ENCODE measurements at places on chromosomes 6 and 20.

GRCh38 chr6:33206027-33206863, 1.8 kb downstream of the HSD17B8 start:
- no peak for DNase-seq

- no peak for DNase-seq
Observed at GRCh38 chr20:25247000-25247517, 826 bp upstream of the PYGB start.

DNA sequence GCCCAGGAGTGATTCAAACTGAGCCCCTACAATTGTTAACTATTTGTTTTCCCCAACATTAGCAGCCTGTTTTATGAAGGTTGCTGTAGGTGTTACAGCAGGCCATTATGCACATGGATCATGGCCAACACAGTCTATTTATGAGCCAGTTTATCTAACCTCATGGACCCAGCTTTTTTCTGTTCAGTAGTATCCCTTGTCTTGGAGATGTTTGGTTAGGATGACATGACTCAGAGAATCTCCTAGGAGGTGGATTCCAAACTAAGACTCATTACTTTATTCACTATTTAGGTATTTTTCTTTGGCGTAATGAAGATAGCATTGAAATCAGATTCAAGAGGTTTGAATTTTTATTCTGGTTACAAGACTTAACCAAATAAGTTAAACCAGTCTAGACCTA, 62.8 kb upstream of the TFB1M start:
- no peak for DNase-seq

DNA sequence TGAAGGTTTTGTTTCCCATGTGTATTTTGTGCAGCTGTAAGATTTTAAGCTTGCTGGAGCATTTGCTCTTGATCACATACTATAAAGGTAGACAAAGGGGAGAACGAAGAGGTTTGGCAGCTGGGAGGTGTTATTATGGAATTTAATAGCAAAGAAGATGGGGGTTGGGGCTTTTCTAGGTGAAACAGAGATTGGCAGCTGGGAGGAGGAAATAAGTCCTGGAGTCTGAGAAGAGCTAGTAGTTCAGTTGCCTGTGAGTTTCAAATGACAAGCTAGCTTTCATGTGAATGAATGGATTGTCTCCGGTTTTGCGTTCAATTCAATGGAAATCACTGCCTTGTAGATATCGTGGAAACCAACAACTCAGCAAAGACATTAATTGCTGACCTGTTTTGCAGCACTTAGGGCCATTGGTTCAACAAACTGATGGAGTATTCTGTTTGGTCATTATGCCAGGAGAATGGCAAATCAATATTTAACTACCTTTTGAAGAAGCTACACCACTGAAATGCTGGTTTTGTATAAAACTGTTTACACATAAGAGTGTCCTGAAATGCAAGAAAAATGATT, 38.1 kb upstream of the FLRT3 start:
- DNase-seq = no peak

- DNase-seq = no peak
Observed at GRCh38 chr6:116883005-116883404, 6.0 kb downstream of the RFX6 start.

- DNase-seq = peak; percentile 14
Observed at GRCh38 chr6:129936329-129937165, 75.4 kb upstream of the TMEM244 start.

DNA sequence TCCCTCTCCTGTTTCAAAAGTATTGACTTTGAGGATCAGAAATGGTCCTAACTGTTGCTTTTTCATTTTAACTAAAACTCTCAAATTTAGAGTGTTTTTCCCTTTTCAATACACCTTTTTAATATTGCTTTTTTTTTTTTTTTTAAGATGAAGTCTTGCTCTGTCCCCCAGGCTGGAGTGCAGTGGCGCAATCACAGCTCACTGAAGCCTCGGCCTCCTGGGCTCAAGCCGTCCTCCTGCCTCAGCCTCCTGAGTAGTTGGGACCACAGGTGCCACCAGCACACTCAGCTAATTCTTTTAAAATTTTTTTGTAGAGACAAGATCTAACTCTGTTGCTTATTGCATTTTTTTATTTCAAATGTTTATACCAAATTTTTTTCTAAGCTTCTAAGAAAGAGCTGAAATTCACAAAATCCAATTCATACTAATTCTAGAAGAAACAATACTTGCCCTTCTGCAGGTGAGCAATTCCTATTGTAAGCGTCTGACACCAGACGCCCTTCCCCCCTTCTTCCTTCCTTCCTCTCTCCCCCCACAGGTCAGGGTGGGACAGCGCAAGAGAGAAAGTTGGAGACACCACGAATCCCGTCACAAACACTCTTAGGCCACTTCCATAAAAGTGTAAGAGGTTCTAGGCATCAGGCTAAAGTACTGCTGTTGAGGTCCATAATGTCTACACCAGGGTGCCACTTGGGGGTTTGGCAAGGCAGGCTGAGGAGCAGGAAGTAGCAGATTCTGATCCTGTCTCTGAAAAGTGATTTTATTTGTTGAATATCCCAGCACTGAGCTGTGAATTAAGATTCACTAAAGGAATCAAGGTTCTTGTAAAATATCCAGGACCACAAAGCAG, 12.8 kb downstream of the DLL1 start:
- no peak for DNase-seq

GRCh38 chr20:13533946-13534345, 104.8 kb downstream of the TASP1 start:
- no peak for DNase-seq

GRCh38 chr6:68741501-68742386, 106.7 kb downstream of the ADGRB3 start:
- DNase-seq = no peak

- DNase-seq = no peak
Observed at GRCh38 chr6:156883497-156884252, 106.5 kb downstream of the ARID1B start.

DNA sequence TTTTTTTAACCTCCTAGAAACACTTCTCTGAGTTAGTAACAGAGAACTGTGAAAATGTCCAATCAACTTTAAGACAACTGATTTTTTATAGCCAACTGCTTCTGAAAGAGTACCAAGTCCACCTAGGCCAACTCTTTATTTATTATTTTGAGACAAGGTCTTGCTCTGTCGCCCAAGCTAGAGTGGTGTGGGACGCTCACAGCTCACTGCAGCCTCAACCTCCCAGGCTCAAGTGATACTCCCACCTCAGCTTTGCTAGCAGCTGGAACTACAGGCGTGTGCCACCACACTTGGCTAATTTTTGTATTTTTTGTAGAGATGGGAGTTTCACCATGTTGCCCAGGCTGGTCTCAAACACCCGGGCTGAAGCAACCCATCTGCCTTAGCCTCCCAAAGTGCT, 331.6 kb downstream of the RNGTT start:
- no peak for DNase-seq

GRCh38 chr20:33859157-33859695, 48.1 kb downstream of the CHMP4B start:
- no peak for DNase-seq

DNA sequence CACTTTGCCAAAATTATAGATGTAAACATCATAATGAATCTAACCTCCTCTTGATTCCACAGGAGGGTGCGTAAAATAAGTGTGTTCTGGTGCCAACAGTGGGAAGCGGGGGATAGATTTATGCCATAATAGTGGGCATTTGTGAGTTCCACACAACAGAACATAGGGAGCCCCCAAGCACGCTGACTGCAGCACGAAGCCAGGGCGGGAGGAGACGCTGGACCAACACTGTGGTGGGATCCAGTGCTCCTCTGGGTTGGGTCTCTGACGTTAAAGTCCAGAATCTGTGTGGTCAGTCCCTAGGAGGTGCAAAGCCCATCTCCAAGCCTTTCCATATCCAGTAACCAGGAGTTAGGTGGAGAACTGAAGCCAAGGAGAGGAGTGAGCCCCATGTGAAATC, 1.8 kb upstream of the TTLL2 start:
- DNase-seq = no peak

- DNase-seq = no peak
Observed at GRCh38 chr6:16639684-16640480, 121.4 kb downstream of the ATXN1 start.

- DNase-seq = no peak
Observed at GRCh38 chr20:37518606-37519507, 2.2 kb upstream of the NNAT start.
